NCI-H1417 treated with DMSO at 0.1 percent for 48 hours (cell line): ENCODE measurements at places on chromosomes 2 and 18.

DNA sequence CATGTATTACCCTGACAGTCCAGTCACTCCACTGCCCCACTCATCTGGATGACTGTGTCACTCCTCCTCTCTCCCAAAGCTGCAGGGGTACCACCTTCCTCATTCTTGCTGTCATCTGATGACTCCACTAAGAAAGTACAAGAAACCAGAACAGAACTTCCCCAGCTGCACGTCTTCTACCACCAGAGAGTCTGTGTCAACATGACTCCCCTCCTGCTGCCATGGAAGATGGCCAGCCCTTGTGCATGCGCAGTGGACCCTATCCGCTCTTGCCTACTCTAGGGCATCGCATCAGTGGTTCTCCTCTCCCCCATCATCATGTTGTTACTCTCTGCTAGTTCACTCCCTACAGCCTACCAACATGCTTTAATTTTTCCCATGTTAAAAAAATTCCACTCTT, 14.5 kb upstream of the ST8SIA3 start:
- no peak for DNase-seq

- DNase-seq: no peak
Measured at GRCh38 chr2:39481611-39482010, 44.5 kb upstream of the MAP4K3 start.

DNA sequence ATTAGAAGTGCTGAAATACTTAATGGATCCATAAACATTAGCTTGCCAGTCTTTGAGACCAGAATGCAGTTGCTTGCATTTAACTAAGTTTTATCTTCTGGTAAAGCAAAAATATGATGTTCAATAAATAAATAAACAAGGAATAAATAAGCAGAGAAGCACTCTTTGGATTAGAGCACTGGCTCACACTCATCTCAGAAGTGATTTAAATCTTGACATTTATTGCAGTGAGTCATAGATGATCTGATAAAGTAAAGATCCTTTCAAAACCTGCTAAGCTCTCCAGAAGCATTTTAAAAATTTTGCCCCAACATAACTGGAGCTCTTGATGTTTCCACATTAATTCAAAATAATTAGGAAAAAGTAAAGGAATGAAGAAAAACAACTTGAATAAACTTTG, 66.8 kb downstream of the KYNU start:
- DNase-seq: no peak

DNA sequence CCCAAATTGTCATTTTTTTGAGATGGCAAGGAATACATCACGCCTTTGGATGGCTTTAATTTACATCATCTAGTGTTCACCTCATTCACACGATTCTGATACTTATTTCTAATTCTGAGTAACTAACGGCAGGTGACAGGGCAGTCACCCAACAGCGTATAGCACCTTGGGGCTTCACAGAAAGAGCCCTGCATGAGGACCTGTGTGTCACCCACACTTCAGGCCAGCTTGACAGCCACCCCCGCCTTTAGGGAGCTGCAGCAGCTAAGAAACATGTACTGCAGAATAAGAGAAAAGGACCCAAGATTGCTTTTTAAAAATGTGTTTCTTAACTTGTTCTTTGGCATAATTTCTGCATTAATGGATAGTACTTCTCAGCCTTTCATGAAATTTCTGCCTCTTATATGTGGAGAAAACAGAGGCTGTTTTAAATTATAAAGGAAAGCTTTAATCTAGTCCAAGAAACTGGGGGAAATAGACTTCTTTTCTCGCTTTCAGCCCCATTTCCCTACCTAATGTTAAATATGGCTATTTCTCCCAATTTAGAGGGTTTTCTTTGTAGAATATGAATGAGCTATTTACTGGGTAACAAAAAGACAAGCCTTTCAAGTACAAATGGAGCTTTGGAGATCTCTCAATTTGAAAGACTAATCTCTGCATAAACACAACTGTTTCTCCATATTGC, 245.1 kb downstream of the LDLRAD4 start:
- DNase-seq: no peak

GRCh38 chr18:49464718-49465598, 4.5 kb upstream of the DYM start:
- no peak for DNase-seq

- no peak for DNase-seq
Measured at GRCh38 chr2:52695731-52696130, 1071.9 kb upstream of the CHAC2 start.

- DNase-seq: no peak
Measured at GRCh38 chr18:23226930-23227725, 91.8 kb downstream of the CABLES1 start.

- DNase-seq: no peak
Measured at GRCh38 chr2:119252186-119253113, 28.8 kb downstream of the STEAP3 start.

DNA sequence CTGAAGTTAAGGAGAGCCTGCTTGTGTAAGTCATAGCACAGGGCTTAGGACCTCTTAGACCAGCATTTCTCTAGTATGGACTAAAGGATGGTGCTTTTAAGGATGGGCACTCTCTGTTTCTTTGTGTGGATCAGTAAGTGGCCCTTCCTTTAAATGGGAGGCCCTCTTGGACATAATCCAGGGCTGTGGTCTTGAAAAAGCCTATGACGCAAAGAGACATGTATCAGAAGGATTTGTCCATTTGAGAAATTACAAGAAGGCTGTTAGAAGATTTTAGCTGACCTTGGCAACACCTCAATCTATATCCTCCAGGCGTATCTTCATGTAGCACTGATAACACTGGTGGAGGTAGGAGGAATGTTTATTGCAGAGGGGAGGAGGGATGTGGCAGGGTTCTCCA, 79.2 kb downstream of the PRPF40A start:
- DNase-seq: no peak

GRCh38 chr18:22800551-22800951, 132.6 kb upstream of the RBBP8 start:
- no peak for DNase-seq
